ENCODE measurements at places on chromosomes 13 and 19.

DNA sequence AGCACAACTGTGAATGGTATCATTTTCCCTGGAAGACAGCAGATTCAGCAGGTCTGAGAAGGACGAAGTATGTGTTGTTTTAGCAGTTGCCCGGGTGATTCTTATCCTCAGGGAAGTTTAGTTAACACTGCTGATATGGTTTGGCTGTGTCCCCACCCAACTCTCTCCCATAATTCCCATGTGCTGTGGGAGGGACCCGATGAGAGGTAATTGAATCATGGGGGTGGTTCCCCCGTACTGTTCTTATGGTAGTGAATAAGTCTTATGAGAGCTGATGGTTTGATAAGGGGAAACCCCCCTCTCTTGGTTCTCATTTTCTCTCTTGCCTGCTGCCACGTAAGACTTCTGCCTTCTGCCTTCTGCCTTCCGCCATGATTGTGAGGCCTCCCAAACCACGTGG is 81.0 kb upstream of the UBAC2 start:
- no peak for DNase-seq

GRCh38 chr19:35061583-35062373 is 20.3 kb downstream of the HPN start:
- no peak for DNase-seq

- DNase-seq, result no peak
Measured at GRCh38 chr13:112869202-112870050, 99.6 kb upstream of the MCF2L start.

DNA sequence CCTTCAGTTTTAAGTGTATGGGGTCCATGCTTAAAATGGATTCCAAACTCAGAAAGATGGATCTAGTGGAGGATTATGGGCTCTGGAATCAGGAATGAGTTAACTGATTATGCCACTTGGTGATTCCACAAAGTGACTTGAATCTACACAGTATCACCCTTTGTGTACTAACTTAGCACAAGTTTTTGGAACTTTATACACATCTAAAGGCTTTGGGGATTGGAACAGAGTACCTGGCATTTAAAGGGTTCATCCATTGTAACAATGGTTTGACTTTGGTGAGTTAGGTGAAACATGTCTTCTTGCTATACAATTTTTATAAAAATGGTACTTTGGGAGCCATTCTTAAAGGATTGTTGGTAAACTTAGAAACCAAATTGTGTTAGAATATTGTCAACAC is 1.1 kb downstream of the RPL21 start:
- no peak for DNase-seq
